ENCODE measurements at places on chromosomes 7 and 10.
A peak's percentile ranks its signal among the peaks of the same experiment; 100 is the strongest.

DNA sequence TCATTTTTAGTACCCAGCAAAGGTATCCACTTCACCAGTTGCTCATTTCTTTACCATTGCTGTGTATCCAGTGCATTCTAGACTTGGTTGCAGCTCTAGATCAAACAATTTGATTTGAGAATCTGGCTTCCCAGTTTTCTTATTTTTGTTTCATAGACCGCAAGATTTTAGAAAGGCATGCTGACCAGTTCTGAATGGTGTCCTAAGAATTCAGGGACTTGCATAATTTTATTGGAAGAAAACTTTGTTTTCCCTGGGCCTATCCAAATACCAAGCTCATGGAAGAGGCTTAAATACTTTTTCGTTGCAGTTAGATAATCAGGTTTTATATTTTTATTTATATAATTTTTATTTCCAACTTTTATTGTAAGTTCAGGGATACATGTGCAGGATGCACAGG lies 58.3 kb downstream of the BICC1 start:
- no peak for DNase-seq

- no peak for DNase-seq
Observed at GRCh38 chr7:94710256-94710655, 54.3 kb upstream of the SGCE start.

GRCh38 chr7:127525866-127526480 lies 59.4 kb downstream of the GCC1 start:
- no peak for DNase-seq

GRCh38 chr7:135889823-135890222 lies 87.3 kb downstream of the MTPN start:
- DNase-seq: no peak

DNA sequence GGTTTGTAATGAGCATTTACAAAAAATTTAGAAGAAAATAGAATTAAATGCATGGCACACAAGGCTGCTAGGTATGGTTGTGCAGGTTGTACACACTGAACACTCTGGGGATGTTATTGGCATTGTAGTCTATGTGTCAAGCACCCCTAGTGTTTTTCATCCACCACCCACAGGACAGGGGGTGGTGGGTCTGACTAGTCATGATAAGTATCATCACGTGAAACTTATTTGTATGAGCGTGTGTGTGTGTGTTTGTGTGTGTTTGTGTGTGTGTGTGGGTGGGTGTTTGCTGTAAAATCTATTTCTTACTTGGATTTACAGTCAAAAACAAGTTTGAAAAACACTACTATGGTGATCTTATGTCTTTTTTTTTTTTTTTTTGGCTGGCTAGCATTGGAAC lies 66.5 kb downstream of the MAP3K8 start:
- DNase-seq: no peak

DNA sequence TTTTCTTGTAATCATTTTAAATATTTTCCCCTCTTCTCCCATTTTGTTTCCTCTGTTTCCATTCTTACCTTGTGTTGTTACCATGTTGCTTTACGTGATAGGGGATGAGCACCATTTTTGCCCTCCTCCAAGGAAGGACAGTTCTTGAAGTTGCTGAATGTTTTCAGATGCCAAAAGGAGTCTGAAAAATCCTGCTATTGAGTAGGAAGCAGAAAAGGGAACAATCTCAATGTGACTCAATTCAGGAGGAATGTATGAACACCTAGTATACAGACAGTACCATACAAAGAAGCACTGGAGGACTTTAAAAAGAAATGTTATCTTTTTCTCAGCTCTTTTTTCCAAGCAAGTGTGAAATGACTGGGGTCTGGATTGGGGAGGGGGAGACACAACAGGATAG lies 5.1 kb upstream of the NAMPT start:
- no peak for DNase-seq

- DNase-seq: no peak
Observed at GRCh38 chr7:141126107-141126506, 52.2 kb downstream of the TMEM178B start.

- DNase-seq: no peak
Observed at GRCh38 chr10:24806262-24806661, 82.6 kb upstream of the ARHGAP21 start.

DNA sequence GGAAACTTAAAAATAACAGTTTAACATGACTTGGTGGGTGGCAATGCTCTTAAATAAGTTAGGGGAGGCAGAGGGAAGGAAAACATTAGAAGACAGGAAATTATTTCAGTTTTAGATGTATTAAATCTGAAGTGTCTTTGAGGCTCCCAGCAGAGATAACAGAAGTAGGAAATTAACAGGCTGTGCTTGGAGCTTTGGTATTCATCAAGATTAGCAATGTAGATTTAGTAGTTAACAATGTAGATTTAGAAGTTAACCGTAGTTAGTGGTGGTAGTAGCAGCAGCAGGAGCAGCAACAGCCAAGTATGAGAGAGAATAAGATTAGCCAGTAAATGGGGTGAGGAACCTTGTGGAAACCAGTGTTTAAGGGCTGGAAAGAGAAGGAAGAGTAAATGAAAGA lies 48.7 kb upstream of the UBN2 start:
- no peak for DNase-seq

- DNase-seq: no peak
Observed at GRCh38 chr10:129938460-129938859, 25.6 kb downstream of the EBF3 start.

- no peak for DNase-seq
Observed at GRCh38 chr7:33100770-33101169, 8.4 kb downstream of the RP9 start.

DNA sequence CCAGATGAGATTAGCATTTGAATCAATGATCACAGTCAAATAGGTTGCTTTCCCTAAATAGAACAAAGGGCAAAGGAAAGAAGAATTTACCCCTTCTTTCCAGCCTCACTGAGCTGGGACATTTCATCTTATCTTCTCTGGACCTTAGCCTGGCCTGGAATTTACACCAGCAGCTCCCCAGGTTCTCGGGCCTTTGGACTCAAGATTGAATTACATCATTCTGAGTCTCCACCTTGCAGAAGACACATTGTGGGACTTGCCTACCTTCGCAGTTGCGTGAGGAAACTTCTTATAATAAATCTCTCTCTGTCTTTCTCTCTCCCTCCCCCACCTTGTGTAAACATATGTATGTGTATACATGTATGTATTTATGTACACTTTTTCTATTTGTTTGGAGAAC lies 732.4 kb downstream of the IPMK start:
- DNase-seq: no peak

- no peak for DNase-seq
Observed at GRCh38 chr7:105596866-105597265, 15.6 kb upstream of the EFCAB10 start.

DNA sequence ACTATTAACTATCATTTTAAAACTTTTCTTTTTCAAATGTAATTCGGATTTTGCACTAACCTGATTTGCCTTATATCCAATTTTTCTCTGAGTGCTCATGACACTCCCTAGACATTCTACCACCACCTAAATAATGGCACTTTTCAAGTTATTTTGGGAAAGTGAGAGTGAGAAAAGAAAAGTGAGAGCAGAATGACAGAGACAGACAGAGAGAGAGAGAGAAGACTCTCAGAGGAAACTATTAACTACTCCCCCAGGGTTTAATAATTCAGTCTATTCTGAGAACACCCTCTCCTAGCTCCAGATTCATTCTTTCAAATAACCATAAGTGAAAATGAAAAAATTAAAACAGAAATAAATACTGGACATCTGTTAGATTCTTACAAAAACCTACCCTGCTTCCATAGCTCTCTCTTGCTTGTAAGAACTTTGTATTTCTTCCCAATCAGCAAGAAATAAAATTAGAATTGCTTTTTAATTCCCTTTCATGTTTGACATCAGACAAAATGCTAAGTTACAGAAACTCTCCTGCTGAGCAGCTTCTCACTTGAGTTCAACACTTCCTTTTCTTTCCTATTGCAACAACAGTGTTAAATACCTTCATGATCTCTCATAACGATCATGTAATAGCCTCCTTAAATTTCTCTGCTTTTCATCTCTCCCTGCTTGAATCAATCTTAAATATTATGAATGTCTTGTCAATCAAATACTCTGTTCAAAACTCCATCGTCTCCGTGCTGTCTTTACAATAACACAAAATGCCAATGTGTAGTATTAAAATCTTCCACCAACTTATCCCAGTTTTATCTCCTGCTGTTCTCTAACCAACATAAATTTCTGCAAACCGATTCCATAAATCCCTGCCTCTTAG lies 191.7 kb downstream of the SEMA3E start:
- no peak for DNase-seq

DNA sequence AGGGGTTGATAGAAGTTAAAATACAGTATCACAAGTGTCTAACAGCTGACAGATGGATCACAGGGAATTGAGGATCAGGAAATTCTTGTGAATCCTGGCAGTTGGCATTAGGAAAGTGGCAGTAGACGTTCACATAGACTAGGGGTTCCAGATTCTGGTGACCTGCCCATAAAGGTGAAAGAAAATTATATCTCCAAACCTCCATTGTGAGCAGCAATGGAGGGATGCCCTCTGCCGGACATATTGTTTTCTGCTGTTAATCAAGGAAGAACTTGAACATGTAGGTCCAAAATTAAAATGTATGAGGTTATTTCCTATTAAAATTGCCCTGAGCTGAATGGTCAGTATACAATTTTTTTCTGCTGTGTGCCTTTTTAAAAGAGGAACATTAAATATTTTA lies 5.1 kb downstream of the NME8 start:
- no peak for DNase-seq

DNA sequence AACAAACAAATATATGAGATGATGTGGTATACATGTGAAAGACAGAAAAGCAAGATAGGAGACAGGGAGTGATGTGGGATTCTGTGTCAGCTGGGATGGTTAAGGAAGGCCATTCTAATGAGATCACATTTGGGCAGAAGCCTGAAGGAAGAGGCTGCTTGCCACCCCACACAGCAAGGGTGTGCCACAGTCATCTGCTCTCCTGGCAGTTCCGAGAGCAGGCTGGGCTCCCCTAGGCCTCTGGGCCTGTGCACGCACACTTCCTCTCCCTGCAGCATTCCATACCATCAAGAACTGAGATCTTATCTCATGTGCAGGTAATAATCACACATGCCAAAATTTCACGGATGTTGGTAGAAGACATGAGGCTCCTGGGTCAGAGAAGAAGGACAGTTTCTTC lies 43.1 kb downstream of the SYPL1 start:
- no peak for DNase-seq

- DNase-seq: no peak
Observed at GRCh38 chr10:102620591-102621442, 23.5 kb upstream of the TRIM8 start.

DNA sequence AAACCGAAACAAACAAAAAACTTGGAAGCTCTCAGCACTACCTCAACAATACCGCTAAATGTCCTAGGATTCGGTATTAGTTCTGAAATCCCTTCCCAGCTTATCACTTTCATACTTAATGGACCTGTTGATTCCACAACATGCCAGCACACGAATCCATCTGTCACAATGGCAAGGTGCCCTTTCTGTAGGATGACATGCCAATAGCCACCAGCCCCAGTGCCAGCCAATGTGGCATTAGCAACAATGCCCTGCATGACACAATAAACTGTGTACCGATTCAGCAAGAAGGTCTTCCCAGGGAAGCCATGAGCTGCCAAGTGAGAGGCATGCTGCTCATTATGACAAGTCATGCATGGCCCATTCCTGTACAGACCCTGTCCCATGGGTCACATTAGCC lies 35.6 kb upstream of the CHCHD3 start:
- no peak for DNase-seq

GRCh38 chr10:124480860-124481259 lies 19.2 kb downstream of the LHPP start:
- no peak for DNase-seq

DNA sequence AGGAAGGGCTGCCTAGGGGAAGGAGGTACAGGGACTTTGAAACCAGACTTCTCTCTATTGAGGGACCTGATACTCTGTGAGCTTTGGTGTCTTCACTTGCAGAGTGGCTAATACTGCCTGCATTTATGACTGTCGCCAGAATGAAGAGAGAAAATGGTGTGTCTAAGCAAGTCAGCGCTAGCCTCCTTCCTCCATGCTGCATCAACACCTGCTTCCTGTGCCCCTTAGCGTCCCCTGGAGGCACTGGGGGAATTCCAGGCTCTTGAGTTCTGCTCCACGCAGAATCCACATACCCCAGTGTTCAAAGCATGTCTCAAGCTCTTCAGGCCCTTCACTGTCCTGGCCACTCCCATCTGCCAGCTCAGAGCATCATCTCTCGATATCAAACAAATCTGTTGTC lies 140.5 kb downstream of the PKD1L1 start:
- DNase-seq: no peak

DNA sequence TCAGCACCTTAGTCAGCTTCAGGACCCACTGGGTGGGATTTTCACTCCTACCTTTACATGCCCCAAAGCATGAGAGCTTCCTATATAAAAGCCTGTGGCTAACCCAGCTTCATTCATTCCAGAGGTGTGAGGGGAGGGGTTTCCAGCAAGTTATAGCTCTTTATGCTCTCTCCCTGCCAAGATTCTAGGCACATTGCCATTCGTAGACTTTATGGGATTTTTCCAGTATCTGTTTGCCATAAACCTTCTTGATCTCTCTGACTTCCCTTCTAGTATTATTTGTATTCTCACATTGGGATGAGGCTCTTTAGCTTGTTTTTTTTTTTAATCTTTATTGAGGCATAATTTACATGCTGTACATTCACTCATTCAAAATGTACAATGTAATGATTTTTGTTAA lies 67.5 kb downstream of the POU6F2 start:
- DNase-seq: peak; percentile 28

- DNase-seq: no peak
Observed at GRCh38 chr7:106125417-106125816, 13.3 kb upstream of the SYPL1 start.

DNA sequence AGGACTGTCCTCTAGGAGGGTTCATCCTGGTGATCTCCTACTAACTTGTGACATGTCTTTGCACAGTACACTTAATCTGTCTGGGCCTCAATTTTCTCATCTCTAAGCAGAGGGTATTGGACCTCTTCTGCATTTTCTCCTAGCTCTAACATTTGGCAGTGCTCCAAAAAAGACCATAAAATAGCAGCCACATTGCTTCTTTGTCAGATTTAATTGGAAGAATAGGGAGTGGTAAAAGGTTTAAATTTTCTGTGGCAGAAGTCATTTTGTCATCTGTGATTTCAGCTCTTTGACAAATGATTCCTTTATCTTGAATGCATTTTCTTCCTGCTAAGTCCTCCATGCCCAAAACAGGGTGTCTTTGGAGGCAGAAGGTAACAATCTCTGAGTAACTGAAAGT lies 289.9 kb upstream of the LRGUK start:
- DNase-seq: no peak

- no peak for DNase-seq
Observed at GRCh38 chr10:3538656-3539531, 246.1 kb downstream of the KLF6 start.

- no peak for DNase-seq
Observed at GRCh38 chr10:123398180-123398591, 244.0 kb downstream of the BUB3 start.
